ENCODE measurements at places on chromosomes 1 and 21. TPM values are rescaled to one million over a fixed set of nuclear protein-coding genes. Genes with fewer than 3 reads are reported as not detected.

- no peaks in the 10 kb centered on the region for H3K4me1 ChIP-seq
- no peak overlapping the region for H3K4me3 ChIP-seq
- no peaks in the 10 kb centered on the region for H3K27me3 ChIP-seq
- peak; percentile 42 for DNase-seq
- no peaks in the 10 kb centered on the region for H3K36me3 ChIP-seq
Measured at GRCh38 chr21:45421846-45422775, 17.1 kb downstream of the COL18A1 start.

The EPHA10 gene
- 0.53 TPM for total RNA-seq

The IGFN1 gene
- total RNA-seq, result 0.18 TPM

The WNT3A gene
- total RNA-seq, result 6.0 TPM

The PLA2G4A gene
- total RNA-seq, result 10.1 TPM

DNA sequence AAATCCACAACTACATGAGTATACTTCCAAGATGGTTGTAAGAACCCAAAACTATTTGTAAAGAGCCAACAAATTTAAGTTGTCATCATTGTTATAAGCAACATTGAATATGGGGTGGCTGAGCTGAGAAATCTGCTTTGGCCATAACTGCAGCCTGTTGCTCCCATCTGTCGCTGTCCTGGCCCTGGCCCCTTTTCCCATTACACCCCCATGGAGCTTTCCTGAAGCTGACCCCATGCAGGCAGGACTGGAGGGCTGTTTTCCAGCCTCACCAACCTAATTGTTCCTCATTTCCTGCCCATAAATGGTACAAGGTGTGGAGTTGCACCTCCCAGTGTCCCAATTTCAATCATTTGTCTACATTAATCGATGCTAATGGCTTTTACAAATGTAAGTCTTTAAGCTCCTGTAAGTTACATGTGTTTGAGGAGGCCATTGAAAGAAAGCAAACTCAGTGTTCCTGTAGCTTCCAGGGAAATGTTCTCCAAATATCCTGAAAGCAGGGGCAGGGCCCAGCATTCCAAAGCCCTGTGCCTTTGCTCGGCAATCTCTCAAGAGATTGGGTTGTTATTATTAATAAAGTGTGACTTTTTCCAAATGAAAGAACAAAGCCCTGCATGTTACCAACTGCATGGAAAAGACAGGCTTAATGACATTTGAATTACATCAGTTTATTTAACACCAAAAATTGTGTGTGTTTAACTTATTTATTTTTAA lies 545.9 kb downstream of the PLPP3 start:
- no peaks in the 10 kb centered on the region for H3K36me3 ChIP-seq
- no peak overlapping the region for H3K4me3 ChIP-seq
- no peaks in the 10 kb centered on the region for H3K27me3 ChIP-seq
- H3K27ac ChIP-seq, result no peak overlapping the region
- H3K4me1 ChIP-seq, result no peaks in the 10 kb centered on the region

GRCh38 chr1:59146651-59147358 lies 150.1 kb upstream of the FGGY start:
- H3K27me3 ChIP-seq, result no peaks in the 10 kb centered on the region
- H3K4me1 ChIP-seq, result peaks cover 46% of the 10 kb centered on the region
- no peaks in the 10 kb centered on the region for H3K36me3 ChIP-seq
- peak overlapping the region; percentile 66 for H3K27ac ChIP-seq
- peak overlapping the region; percentile 59 for H3K4me3 ChIP-seq

GRCh38 chr21:44082648-44083440 lies 24.4 kb upstream of the PWP2 start:
- no peak for DNase-seq
- no peaks in the 10 kb centered on the region for H3K27me3 ChIP-seq
- H3K27ac ChIP-seq, result peak overlapping the region; percentile 69
- peaks cover 100% of the 10 kb centered on the region for H3K36me3 ChIP-seq
- H3K4me3 ChIP-seq, result no peak overlapping the region
- peaks cover 54% of the 10 kb centered on the region for H3K4me1 ChIP-seq

- no peak for DNase-seq
- no peak overlapping the region for H3K4me3 ChIP-seq
- H3K36me3 ChIP-seq, result peaks cover 10% of the 10 kb centered on the region
- H3K4me1 ChIP-seq, result no peaks in the 10 kb centered on the region
Measured at GRCh38 chr1:77557053-77557452, 125.4 kb downstream of the ZZZ3 start.

The GJA8 gene
- total RNA-seq, result not detected

The SLFNL1 gene
- 4.8 TPM for total RNA-seq

The KLF17 gene
- total RNA-seq, result 0.47 TPM

DNA sequence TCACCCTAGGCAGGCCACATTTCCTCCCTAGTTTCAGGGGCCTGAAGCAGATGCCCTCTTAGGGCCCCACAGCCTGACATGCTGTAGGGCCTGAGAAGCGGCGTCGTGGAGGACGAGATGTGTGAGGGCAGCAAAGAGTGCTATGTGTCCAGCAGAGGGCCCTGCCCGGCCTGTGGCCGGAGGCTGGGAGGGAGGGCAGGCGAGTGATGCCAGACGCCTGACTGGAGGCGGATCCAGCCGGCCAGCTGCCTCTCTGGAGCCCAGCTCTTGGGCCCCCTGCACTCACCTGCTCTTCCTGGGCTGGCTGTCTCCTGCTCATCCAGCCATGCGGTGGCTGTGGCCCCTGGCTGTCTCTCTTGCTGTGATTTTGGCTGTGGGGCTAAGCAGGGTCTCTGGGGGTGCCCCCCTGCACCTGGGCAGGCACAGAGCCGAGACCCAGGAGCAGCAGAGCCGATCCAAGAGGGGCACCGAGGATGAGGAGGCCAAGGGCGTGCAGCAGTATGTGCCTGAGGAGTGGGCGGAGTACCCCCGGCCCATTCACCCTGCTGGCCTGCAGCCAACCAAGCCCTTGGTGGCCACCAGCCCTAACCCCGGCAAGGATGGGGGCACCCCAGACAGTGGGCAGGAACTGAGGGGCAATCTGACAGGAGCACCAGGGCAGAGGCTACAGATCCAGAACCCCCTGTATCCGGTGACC lies at the start of gene GPR37L1:
GPR37L1 (plus strand) TSS at position 279 of the 697 bp plus-strand sequence; CDS start at position 326, 47 bp downstream.
- H3K27ac ChIP-seq, result no peak within 1 kb of the TSS
- no peaks in the 10 kb centered on the region for H3K36me3 ChIP-seq
- DNase-seq, result peak; percentile 76

DNA sequence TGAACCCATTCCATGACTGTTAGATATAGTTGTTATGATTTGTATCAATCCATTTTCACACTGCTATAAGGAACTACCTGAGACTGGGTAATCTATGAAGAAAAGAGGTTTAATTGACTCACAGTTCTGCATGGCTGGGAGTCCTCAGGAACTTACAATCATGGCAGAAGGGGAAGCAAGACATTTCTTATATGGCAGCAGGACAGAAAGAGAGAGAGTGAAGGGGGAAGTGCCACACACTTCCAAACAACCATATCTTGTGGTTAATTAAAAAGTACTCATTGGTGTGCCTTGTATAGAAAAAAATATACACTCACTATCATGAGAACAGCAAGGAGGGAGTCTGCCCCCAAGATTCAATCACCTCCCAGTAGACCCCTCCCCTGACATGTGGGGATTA lies 137.6 kb upstream of the NBPF11 start:
- no peaks in the 10 kb centered on the region for H3K27me3 ChIP-seq
- H3K4me1 ChIP-seq, result no peaks in the 10 kb centered on the region
- no peak overlapping the region for H3K4me3 ChIP-seq
- no peak overlapping the region for H3K27ac ChIP-seq
- H3K36me3 ChIP-seq, result no peaks in the 10 kb centered on the region

The RAB3GAP2 gene
- total RNA-seq, result 36.1 TPM

- peaks cover 16% of the 10 kb centered on the region for H3K36me3 ChIP-seq
- no peaks in the 10 kb centered on the region for H3K27me3 ChIP-seq
- H3K4me3 ChIP-seq, result no peak overlapping the region
- H3K27ac ChIP-seq, result no peak overlapping the region
- no peak for DNase-seq
Measured at GRCh38 chr1:241598249-241598648, 41.9 kb downstream of the CHML start.

- H3K4me3 ChIP-seq, result no peak overlapping the region
- DNase-seq, result no peak
- no peaks in the 10 kb centered on the region for H3K27me3 ChIP-seq
- no peaks in the 10 kb centered on the region for H3K36me3 ChIP-seq
Measured at GRCh38 chr1:47147047-47147785, 10.0 kb downstream of the CYP4A22 start.

DNA sequence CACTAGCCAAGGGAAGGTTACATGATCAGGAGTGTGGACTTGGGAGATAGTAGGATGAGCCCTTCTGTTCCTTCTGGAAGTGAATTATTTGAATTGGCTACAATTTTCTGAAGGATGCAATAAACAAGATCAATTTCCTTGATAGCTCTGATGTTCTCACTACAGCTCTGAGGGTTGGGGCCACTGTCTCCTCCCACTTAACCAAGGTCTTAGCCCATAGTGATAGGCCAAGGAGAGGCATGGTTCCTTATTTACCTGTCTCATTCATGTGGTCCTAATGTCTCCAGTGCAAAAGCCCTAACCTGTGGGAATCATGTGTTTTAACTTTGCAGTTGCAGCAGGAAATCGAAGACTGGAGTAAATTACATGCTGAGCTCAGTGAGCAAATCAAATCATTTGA lies 34.8 kb downstream of the MIA3 start:
- H3K36me3 ChIP-seq, result peaks cover 97% of the 10 kb centered on the region
- no peak overlapping the region for H3K27ac ChIP-seq
- peaks cover 15% of the 10 kb centered on the region for H3K4me1 ChIP-seq
- no peak overlapping the region for H3K4me3 ChIP-seq

The NDUFS5 gene
- 140 TPM for total RNA-seq

- H3K27ac ChIP-seq, result no peak overlapping the region
- peaks cover 18% of the 10 kb centered on the region for H3K4me1 ChIP-seq
- H3K4me3 ChIP-seq, result no peak overlapping the region
- H3K36me3 ChIP-seq, result no peaks in the 10 kb centered on the region
- DNase-seq, result no peak
- no peaks in the 10 kb centered on the region for H3K27me3 ChIP-seq
Measured at GRCh38 chr1:41672173-41672572, 187.7 kb upstream of the EDN2 start.

- H3K4me3 ChIP-seq, result no peak overlapping the region
- no peaks in the 10 kb centered on the region for H3K36me3 ChIP-seq
- no peaks in the 10 kb centered on the region for H3K4me1 ChIP-seq
- H3K27me3 ChIP-seq, result peaks cover 5% of the 10 kb centered on the region
- DNase-seq, result no peak
Measured at GRCh38 chr1:204858363-204858821, 12.3 kb upstream of the NFASC start.

DNA sequence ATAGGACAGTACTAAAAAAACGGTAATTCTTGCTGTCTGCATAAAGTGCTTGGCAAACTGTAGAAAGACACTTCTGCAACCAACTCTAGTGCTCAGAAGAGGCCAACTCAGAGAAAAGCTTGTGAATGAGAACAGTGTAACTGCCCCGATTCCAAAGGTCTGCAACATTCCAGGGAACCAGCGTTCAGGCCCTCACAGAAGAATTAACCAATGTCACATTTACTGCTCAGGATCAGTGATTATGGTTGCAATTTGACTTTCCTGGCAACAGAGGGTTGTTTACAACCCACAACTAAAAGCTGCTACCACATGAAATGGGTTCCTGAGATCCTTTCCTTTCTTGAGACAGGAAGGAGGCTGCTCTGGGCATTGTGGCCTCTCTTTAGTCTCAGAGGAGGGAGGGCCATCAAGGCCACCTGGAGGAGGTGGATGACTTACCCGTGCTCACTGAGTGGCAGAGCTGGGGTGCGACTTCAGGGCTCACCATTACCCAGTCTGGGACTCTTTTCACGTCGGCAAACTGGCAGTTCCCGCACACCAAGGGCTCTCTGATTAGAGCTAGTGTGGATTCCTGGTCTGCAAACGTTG lies 15.3 kb downstream of the SRSF4 start:
- no peak overlapping the region for H3K4me3 ChIP-seq
- peak; percentile 26 for DNase-seq
- peaks cover 62% of the 10 kb centered on the region for H3K4me1 ChIP-seq

The F5 gene
- 4.2 TPM for total RNA-seq

- no peaks in the 10 kb centered on the region for H3K36me3 ChIP-seq
- no peak overlapping the region for H3K4me3 ChIP-seq
- no peaks in the 10 kb centered on the region for H3K4me1 ChIP-seq
- H3K27ac ChIP-seq, result no peak overlapping the region
- no peak for DNase-seq
Measured at GRCh38 chr1:31848381-31848897, 32.6 kb upstream of the SPOCD1 start.

DNA sequence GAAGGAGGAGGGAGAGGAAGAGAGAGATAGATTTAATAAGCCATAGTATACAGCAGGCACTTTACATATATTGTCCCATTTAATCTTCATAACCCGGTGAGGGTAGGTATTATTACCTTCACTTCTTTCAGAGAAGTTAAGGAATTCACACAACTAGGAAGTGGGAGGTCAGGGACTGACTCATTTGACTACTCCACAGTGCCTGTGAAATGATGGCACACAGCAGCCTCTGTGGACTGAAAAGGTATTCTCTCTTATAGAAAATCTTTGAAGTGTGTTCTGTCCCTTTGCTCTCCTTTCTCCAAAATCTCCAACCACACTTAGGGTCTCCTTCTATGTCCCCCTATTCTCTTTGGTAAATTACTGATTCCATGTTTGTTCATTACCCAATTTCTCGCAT lies 23.9 kb downstream of the PALMD start:
- no peak overlapping the region for H3K4me3 ChIP-seq
- no peaks in the 10 kb centered on the region for H3K27me3 ChIP-seq
- peaks cover 15% of the 10 kb centered on the region for H3K4me1 ChIP-seq

Measured in lower lobe of right lung (tissue), 2 donors.